ENCODE measurements at places on chromosomes 5 and 9.

DNA sequence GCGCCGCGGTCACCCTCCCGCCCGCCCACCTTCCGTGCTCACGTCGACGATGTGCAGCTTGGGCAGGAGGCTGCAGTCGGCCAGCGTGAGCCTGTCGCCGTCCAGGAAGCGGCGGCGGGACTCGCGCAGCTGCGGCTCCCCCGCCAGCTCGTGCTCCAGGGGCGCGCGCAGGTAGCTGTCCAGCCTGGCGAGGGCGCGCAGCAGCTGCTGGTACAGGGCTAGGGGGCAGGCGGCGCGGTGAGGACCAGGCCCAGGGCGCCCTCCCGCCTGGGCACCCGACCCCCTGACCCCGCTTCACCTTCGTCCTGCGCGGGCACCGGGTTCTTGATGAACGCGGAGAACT lies 1.5 kb downstream of the CLIC3 start:
- no peak for DNase-seq

- no peak for DNase-seq
These were observed 34.6 kb downstream of the HSPA4 start for GRCh38 chr5:133086366-133086875.

DNA sequence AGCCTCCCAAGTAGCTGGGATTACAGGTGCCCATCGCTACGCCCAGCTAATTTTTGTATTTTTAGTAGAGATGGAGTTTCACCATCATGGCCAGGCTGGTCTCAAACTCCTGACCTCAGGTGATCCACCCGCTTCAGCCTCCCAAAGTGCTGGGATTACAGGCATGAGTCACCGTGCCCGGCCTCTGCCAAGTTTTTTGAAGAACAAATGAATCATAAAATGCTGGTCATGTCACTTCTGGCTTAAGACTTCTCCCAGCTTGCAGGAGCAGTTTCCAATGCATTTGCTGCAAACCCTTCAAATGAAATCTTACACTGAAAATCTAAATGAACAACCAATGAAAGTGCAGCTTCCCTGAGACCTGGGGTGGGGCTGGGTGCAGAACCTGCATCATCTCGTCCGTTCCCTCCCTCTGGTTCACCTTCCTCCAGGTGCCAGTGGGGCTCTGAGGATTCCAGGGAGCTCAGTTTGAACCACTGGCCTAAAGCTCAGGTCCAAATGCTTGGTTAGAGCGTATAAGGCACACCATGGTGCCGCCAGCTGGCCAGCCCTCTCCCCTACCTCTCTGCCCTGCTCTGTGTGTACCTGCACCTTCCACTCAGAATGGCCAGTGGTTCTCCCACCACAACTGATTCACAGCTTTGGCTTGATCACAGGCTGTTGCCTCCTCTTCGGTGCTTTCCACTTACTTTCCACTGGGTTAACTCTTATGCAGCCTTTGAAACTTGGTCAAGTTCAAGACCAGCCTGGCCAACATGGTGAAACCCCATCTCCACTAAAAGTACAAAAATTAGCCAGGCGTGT lies 39.8 kb upstream of the FUBP3 start:
- no peak for DNase-seq

DNA sequence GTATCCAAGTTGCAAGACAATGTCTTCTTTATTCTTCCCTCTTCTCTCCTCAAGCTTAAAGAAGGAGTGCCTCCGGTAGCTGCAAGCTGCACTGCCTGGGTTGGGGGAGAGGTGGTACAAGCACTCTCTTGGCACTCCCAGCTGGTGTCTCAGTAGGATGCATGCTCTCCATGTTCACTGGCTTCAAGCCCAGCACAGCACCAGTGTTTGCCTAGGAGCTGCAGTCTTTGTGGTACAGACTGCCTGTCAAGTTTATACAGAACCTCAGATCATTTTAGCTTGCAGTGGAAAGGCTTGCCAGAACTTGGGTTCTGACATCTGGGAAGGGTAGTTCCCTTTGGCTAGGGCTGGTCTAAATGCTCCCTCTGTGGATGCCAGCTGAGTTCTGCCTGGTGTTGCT lies 505.6 kb downstream of the MAN2A1 start:
- no peak for DNase-seq

DNA sequence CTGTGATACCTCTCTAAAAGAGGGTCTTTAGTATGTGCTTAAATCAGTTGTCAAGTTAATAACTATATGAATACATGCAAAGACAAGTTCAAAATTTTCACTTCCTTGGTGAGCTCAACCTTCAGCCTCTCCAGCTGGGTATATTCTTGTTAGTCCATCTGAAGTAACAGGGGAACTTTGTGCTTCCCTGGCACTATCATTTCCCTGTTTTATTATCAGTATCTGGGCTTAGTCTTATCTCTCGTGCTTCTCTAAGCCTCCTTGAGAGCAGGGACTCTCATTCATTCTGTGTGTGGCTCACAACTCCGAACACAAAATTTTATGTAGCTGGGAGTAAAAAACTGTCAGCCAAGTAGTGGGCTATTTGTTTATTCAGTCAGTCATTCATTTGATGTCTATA lies 175.9 kb upstream of the MAP3K1 start:
- no peak for DNase-seq

DNA sequence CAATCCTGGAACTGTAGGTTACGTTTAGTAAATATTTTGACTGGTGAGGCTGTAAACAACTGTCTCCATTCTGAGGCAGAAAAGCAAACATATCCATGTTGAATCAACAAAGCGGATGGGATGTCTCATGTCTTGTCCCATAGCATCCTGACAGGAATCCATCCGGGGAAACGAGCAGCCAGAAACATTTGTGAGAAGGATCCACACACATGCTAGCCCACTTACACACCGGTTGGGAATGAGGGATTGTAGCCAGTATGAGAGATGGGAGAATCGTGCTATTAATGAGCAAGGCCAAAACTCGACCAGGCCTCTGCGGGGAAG lies 117.5 kb downstream of the FSTL4 start:
- DNase-seq, result no peak

DNA sequence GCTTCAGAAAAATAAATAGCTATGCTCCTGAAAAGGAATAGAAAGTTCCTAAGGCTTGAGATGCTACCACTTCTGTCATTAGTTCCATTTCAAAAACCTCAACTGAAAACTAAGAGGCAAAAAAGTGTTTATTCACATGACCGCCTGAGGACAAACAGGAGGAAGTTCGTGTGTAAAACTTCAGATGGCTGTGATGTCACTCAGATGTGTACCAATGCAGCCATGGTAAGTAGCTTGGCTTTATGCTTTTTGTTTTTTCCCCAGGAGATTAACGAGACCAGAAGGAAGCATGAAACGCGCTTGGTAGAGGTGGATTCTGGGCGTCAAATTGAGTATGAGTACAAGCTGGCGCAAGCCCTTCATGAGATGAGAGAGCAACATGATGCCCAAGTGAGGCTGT lies 33.0 kb downstream of the LMNB1 start:
- no peak for DNase-seq
